ENCODE measurements at places on chromosomes 16 and 17. TPM values are rescaled to one million over a fixed set of nuclear protein-coding genes. Genes with fewer than 3 reads are reported as not detected.

The CD300A gene
- 0.47 TPM for total RNA-seq

DNA sequence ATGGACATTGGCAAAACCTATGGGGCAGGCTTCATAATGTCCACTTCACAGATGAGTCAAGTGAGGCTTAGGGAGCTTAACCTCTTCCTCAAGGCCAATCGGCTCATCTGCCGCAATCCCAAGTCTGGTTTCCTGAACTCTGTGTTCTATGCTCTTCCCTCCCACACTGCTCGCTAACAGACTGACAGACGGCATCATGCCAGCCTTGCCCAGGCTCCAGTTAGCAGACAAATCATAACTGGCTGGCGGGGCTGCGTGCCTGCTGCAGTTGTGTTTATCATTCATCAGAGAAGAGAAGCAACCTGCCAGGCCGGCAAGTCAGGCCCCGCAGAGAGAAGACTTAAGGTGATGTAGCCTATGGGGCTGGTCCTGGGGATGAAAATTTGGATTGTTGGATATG is 216.2 kb upstream of the ASIC2 start:
- no peak overlapping the region for H3K4me3 ChIP-seq
- no peaks in the 10 kb centered on the region for H3K27me3 ChIP-seq
- DNase-seq = no peak
- H3K36me3 ChIP-seq = no peaks in the 10 kb centered on the region

DNA sequence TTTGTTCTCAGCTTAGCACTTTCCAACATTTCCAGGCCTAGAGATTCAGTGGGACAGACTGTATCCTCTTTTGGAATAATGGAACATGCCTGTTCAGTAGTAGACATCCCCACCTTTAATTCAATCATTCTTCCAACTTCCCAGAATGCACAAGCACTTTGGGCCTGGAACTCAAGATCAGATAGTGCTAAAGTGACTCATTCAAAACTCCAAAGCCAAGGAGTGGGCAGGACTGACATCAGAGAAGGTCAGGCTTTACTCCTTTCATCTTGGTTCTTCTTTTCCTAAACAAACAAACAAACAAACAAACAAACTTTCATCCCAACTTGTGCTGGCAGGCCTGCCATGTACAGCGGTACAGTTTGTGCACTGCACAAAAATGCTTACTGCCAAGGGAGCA is 172.0 kb downstream of the AXIN2 start:
- H3K4me3 ChIP-seq = no peak overlapping the region
- DNase-seq = no peak
- no peak overlapping the region for H3K27ac ChIP-seq
- no peaks in the 10 kb centered on the region for H3K27me3 ChIP-seq
- H3K36me3 ChIP-seq = no peaks in the 10 kb centered on the region
- no peaks in the 10 kb centered on the region for H3K4me1 ChIP-seq

- peak; percentile 16 for DNase-seq
- no peaks in the 10 kb centered on the region for H3K36me3 ChIP-seq
- H3K27me3 ChIP-seq = no peaks in the 10 kb centered on the region
- H3K27ac ChIP-seq = no peak overlapping the region
Observed at GRCh38 chr16:50613964-50614474, 65.8 kb downstream of the NKD1 start.
